Kasumi-1 (cell line): ENCODE measurements at places on chromosomes 5 and 9.

DNA sequence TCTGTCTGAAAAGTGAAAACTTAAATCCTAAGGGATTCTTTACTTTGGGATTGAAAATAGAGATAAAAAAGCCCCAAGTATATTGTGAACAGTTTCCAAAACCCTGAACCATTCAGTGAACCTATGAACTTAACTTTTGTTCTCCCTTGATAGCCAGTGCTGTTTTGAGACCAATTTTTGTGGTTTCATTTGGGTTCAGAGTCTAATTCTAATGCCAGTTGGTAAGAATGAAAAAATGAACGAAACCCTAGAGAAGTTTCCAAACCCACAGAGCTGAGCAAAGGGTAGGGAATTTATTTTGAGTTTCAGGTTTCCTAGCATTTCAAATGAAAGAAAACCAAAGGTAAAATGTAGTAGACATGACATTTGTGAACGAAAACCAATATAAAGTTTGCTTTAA, 1366.8 kb downstream of the EFNA5 start:
- DNase-seq: no peak

GRCh38 chr9:136247947-136248637, 2.5 kb upstream of the QSOX2 start:
- no peak for DNase-seq

GRCh38 chr5:158435161-158435616, 576.2 kb upstream of the CLINT1 start:
- DNase-seq: no peak

DNA sequence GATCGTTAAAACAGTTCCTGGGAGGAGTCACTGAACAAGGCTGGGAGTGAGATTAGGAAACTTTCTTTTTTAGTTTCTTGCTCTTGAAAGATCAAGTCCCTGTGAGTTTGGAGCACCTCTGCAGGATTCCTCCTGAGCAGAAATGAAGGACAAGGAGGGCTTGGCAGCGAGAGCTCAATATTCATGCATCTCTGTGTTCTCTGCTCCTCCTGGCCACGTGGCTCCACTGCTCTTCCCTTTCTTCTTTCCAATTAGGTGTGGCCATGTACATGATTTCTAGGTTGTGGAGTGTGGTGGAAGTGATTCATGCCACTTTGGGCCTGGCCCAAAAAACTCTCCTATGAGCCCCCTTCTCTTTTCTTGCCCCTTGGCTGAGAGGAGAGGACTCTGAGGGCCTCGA, 67.2 kb downstream of the FGF18 start:
- DNase-seq: no peak

GRCh38 chr5:137699336-137700281, 36.3 kb downstream of the KLHL3 start:
- no peak for DNase-seq
